ENCODE measurements at places on chromosomes 3 and 15.

DNA sequence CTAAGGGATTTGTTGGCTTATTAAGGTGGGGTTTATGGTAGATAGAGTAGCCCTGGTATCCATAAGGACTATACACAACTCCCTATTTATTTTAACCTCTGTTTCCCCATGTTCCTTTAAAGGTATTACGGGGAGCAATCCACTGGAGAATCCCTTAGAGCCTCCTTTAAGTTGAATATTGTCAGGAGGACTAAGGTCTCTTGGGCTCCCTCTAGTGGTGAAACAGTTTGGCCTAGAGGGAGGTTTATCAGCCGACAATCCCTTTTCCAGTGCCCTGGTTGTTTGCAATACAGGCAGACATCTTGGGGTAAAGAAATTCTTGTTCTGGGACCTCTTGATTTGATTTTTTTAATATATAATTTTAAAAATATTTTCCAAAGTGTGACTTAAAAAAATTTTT lies 12.9 kb downstream of the OPA1 start:
- DNase-seq: peak; percentile 45

DNA sequence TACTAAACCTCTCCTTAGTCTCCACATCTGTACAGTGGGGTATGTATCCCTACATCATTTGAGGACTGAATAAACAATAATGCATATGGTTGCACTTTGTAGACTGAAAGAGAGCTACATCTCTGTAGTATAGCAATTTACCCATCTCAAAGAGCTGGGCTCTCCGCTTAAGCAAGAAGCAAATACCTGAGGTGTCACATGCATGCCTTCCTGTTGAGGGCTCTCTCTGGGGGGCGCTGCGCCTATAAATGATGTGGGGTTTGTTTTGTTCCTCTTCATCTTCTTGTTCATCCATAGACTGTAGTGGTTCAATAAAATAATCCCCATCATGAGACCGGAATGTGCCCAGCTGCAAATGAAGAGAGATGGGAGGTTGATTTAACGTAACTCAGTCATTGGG lies 6.8 kb downstream of the ADAMTS9 start:
- no peak for DNase-seq

DNA sequence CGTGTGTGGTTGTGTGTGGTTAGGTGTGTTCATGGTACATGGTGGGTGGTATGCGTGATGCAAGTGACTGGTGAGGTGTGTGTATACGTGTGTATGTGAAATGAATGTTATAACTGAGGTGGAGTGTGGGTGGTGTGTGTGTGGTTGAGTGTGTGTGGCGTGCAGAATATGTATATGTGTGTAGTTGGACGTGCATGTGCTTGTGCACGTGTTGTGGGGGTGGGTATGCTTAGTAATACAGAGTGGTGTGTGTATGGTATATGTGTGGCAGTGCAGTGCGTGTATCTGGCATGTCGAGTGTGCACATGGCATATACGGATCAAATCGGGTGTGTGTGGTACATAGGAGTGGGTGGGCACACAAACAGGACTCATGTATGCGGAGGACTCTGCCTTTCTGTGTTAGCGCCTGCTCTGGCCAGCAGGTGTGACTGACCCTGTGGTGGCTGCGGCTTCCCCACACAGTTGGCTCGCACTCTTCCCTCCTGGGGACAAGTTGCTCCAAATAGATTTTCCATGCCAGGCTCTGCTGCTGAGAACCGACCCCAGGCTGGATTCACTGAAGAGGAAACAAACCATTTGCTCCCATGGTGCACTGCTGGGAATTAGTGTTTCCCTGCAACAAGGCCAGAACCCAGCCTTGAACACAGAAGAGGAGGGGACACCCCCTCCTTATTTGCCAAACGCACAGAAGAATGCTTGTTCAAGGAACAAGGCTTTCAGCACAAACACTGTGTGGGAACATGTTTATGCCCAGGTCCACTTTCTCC lies 1.2 kb upstream of the C3orf70 start:
- no peak for DNase-seq

- peak; percentile 17 for DNase-seq
These were observed 679 bp downstream of the IQGAP1 start for GRCh38 chr15:90388462-90389380.

GRCh38 chr3:41987627-41988026 lies 25.7 kb upstream of the ULK4 start:
- DNase-seq: no peak

GRCh38 chr3:120350401-120350941 lies 1.3 kb upstream of the LRRC58 start:
- DNase-seq: no peak

DNA sequence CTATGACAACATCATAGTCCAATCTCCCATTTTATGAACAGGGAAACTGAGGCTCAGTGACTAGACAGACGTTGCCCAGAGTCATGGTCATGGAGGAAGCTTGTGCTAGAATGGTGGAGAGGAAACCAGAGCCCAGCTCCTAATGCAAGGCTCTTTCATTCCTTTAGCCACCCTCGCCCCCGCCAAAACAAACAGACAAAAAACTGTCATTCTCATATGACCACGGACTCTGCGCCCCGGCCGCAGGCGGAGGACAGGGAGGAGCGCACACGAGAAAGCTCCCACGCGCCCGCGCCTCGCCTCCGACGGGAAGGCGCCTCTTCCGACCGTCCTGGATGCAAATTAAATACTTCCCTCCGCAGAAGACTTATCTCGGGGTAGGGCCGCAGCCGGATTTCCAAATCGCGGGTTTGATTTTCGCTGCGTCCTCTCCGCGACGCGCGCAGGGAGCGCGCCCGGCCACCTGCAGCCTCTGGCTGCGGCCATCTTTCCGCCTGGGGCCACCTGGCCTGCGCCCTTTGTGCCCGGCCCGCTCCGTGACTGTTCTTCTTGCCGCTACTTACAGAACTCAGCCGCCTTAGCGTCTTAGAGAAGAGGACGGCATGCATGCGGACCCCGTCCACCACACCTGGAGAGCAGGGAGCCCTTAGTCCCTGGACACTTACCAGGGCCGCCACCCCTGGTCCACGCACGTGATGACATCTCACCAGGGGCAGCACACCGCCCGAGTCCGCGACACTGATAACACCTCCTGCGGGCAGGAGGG lies 670 bp upstream of the ATP13A3 start:
- no peak for DNase-seq

GRCh38 chr15:54374184-54374952 lies 396.1 kb downstream of the UNC13C start:
- no peak for DNase-seq

GRCh38 chr3:99344216-99344615 lies 294.2 kb upstream of the COL8A1 start:
- no peak for DNase-seq

DNA sequence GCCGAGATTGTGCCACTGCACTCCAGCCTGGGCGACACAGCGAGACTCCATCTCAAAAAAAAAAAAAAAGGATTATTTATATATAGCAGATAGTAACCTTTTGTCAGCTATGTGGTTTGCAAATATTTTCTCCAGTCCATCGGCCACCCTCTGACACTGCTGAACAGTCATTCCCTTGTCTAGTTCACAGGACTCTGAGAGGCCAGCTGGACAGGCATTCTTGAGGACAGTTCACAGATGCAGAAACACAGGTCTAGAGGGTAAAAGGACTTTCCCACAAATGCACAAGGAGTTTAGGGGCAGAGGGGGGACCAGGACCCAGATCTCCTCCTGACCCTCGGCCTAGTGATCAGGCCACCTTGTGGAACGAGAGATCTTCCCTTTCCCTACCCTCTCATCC lies 7.5 kb upstream of the TMEM40 start:
- DNase-seq: no peak

All from activated T-cell treated with anti-CD3 and anti-CD28 coated beads for 4 hours (primary cell).